Activated T-cell treated with anti-CD3 and anti-CD28 coated beads for 24 hours (primary cell): ENCODE measurements at places on chromosomes 11 and 22.

DNA sequence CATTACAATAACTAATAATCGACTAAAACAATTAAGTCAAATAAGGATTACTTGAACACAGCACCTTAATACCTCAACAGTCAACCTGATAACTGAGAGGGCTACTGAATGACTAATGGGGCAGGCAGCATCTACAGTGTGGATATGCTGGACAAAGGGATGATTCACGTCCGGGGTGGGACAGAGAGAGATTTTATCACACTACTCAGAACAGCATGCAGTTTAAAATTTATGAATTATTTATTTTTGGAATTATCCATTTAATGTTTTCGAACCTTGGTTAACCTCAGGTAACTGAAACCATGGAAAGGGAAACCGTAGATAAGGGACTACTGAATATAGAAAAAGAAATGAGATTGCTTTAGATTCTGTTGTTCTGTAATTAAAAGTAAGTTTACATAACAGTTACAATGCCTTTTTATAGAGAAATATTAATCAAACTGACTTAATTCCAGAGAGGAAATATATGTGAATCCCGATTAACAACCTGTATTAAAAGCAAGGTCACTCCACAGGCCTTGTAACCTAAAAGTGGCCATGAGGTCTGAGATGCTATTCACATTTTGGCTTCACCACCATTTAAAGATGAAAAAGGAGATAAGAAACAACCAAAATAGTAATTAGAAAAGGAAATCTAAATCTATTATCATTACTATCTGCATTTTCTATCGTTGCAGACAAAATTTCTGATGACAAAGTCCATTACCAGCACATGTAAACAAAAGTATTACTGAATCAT lies 119.0 kb upstream of the TP53AIP1 start:
- no peak for DNase-seq

GRCh38 chr11:120027546-120028180 lies 110.2 kb downstream of the TRIM29 start:
- DNase-seq = no peak

GRCh38 chr11:85988780-85989179 lies 80.1 kb downstream of the PICALM start:
- DNase-seq = no peak

- no peak for DNase-seq
Observed at GRCh38 chr22:48832592-48832991, 995.1 kb downstream of the BRD1 start.

DNA sequence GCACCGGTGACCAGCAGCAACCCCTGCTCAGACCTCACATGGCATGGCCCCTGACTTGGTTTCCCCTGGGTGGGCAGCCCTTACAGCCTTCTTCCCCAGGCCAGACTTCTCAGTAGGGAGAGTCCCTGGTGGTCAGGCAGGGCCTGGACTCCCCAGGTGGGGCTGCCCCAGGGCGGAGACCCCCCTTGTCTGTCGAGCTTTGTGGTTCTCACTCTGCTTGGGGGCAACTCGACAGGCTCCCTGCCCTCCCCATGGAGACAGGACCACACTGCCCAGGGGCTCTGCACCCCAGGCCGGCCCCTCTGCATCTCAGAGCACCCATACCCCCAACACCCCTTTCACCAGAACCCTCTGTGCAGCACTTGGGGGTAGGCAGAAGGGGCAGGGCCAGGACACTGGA lies 87.7 kb downstream of the MORC2 start:
- DNase-seq = no peak

- DNase-seq = no peak
Observed at GRCh38 chr11:81301166-81301830, 1432.4 kb downstream of the FAM181B start.

DNA sequence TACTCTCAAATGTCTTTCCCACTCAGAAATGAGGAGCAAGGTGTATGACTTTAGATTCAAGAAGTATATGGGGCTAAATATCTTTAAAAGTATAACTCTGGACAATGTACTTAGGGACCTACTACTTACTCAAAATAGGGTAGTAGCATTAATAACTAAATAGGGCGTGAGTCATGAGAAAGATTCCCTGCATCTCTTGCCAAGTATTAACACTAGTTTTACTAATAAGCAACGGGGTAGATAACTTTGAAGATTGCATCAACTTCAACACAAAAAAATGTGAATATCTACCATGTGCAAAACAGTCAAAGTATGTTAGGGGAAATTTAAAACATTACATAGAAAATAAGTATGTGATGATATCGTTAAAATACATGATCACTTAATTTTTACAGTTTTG lies 99.6 kb downstream of the PGR start:
- DNase-seq = no peak

DNA sequence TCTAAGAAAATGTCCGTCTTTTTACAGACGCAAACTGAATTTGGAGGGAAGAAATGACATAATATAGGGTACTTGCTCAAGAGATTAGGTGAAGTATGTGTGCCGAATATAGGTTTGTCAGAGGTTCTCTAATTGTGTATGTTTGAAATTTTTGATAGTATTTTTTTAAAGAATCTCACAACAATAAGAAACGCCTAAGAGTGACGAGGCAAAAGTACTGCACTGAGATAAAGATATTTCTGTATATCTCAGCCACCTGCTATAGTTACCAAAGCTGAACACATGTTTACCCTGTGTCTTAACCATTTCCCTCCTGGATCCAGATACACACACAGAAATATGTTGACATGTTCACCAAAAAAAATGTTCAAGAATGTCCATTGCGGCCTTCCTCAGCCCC lies 92.0 kb downstream of the PRMT3 start:
- no peak for DNase-seq

- no peak for DNase-seq
Observed at GRCh38 chr11:72770799-72771198, 18.6 kb upstream of the ARAP1 start.

DNA sequence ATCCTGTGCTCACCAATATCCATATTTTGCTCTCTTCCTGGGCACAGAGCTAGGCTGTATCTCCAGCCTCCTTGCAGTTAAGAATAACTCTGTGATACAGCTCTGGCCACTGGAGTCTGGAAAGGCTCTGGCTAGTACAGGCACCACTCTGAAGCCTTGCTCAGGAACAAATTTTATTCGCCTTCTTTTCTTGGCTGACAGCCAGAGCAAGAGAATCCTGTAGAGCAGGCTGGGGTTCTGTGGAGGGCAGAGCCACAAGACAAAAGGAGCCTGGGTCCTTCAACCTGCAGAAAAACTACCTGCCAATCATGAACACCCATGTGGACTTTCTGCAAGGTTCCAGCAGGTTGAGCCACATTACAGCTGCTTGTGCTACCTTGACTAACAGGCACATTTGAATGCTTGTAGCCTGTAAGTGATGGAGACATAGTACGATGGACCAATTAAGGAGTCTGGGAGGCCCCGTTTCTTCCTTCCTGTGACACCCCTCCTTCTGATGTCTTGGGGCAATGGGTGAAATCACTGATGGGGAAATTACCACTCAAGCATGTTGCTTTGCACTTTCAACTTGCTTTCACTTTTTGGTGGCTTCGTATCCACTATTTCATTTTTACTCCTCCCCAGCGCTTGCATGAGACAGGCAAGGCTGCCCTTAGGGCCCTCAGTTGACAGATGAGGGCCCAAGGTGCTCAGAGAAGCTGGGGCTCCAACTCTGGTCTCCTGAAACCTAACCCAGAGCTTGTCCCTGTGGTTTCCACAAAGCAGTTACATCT lies 267.2 kb upstream of the SYN3 start:
- no peak for DNase-seq

DNA sequence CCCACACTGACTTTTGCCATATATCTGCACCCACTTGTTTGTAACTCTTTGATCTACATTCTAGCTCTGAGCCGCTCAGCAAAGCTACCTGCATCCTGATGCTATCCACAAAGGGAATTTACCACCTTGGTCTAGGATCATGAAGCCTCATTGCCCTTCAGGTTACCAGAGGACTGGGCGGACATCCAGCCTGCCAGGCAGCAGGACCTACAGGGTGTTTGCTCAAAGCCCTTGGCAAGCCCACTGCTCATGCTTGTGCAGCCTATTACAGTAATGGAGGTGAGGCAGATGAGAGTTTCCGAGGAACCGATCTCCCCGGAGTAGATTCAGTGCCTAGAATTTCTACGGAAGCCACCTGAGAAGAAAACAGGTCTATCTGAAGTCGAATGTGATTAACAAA lies 417.2 kb downstream of the OPCML start:
- DNase-seq = no peak

DNA sequence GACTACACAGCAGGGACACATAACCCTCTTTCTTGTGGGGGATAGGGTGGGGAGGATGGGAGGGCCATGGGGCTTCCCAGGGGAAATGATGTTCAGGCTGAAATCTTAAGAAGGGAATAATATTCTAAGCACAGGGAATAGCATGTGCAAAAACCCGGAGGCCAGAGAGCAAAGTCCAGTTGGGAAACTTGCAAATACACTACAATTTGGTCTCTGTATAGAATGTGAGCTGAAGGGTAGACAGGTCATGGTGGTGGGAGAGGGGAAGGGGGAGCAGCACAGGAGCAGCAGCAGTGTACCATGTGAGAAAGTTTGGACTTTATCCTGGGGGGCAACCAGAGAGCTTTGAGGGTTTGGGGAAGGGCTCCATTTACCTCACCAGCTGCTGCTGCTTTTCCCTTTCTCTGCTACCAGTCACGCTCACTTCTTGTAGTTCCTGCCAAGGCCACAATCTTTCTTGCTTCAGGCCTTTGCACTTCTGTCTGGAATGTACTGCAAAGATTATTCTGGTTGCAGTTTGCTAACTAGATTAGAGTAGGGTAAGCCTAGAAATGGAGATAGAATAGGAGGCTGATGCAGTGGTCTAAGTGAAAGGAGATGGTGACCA lies 43.0 kb downstream of the KREMEN1 start:
- DNase-seq = no peak
